Hematopoietic multipotent progenitor cell treated with erythropoietin and hydrocortisone succinate and interleukin-3 and kit ligand, for 8 days (in vitro differentiated cells): ENCODE measurements at places on chromosomes 6 and 20.

- DNase-seq, result no peak
Observed at GRCh38 chr6:112636650-112637262, 289.6 kb downstream of the RFPL4B start.

- DNase-seq, result peak; percentile 62
Observed at GRCh38 chr6:138815797-138816528, 20.1 kb downstream of the ECT2L start.

- no peak for DNase-seq
Observed at GRCh38 chr6:81996414-81996813, 243.9 kb upstream of the TENT5A start.

GRCh38 chr6:148221196-148221979 is 121.2 kb upstream of the SASH1 start:
- no peak for DNase-seq

DNA sequence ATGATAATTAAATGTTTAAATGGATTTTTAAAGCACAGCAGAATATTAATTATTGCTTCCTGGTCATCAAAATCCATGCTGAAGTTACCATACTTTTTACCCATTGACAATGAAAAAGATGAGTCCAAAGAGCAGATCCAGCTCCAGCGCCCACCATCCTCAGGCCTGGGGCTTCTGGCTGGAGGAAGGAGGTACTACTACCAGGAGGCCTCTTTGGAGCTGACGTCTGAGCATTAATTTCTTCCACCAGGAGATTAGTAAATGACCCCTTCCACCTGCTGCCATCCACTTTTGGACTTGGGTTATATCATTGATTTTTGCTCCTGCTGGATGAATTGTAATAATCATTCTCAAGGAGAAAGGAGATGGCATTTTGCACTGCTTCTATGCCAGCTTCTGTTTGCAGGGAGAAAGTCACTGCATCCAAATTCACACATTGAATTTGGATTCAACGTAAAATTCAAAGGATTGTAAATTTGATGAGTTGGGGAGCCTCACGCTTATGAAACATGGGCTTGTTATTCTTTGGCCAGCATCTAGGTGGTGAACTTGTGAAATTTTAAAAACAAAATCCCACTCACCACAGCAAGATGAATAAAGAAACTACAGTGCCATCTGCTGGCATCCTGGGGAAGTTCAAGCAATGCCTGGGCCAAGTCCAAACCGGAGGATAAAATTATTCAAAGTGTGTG is 121.8 kb downstream of the SASH1 start:
- DNase-seq, result peak; percentile 60

GRCh38 chr6:149132336-149132735 is 185.2 kb upstream of the TAB2 start:
- DNase-seq, result peak; percentile 67

DNA sequence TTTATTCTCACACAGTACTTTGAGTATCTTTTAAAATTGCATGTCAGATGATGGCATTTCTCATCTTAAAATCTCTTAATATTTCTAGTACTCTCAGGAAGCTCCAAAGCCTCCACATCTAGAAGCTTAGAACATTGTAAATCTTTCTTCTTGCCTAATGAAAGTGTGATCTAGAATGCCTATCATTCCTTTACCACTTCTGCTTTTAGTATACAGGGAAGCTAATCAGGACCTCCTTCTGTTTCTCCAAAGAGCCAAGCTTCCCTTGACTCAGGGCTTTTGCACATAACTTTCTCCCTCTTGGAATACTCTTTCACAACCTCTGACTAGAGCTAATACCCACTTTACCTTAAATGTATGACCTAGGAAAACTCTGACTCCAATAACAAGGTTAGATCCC is 7.5 kb upstream of the ELOVL4 start:
- no peak for DNase-seq

DNA sequence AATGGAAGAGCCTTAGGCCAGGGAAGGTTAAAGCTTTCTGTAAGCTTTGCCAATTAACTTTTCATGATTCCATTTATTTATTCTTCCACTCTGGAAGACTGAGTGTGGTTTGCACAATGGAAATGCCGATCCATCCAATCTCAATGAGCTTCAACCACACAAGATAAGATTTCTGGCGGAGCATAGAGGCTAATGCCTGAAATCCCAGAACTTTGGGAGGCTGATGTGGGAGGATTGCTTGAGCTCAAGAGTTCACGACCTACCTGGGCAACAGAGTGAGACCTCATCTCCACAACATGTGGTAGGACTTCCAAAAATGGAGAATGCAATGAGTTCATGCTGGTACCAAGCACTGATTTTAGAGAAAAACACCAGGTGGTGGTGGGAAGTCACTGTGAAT is 6.2 kb downstream of the ENPP1 start:
- no peak for DNase-seq

DNA sequence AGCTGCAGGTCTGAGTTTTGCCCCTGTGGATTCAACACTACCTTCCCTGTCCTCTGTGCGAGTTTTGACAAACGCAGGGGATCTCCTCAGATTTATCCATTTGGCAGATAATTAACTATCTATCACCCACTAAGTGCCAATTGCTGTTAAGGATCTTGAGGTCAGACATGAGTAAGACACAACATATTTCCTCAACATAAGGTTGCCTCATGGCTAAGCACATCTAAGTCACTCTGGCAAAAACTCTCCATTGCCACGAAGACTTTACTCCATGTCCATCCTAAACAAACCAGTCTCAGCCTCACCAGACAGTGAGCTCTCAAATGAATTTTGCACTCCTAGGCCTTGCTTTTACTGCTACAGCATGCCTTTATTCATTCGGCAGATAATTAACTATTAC is 408.4 kb downstream of the MAFB start:
- no peak for DNase-seq

GRCh38 chr6:87155842-87156815 is 764 bp downstream of the ZNF292 start:
- peak; percentile 52 for DNase-seq

DNA sequence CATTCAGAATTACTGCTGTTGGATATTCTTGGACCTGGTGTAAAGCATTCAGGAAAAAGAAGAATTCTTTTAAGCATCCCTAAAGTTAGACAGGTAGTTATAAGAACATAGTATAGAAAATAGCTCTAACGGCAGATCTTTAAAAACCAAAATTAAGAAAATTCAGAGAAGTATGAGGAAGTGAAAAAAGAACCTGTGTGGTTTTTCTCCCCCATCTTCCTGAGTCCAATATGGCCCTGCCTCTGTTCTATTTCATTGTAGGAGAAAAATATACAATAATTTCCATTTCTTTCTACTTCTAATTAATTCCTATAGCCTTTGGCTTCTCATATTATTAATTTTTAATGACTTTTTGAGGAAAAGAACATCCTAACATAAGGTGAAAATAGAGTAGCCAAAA is 47.1 kb downstream of the FHL5 start:
- DNase-seq, result no peak

DNA sequence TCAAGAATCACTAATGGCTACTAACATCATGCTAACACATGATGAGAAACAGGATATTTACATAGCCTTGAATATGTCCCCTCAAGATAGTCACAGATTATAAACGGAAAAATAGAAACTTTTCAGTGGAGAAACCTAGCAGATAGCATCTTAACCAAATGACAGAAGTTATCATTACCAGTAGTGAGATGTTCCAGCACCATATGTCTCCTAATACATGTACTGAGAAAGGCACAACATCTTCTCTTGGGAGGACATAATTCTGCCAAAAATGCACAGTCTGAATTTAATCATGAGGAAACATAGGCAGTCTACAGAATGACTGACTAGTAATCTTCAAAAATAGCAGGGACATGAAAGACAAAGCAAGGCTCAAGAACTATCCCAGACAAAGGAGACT is 19.9 kb upstream of the PRIM2 start:
- DNase-seq, result no peak

DNA sequence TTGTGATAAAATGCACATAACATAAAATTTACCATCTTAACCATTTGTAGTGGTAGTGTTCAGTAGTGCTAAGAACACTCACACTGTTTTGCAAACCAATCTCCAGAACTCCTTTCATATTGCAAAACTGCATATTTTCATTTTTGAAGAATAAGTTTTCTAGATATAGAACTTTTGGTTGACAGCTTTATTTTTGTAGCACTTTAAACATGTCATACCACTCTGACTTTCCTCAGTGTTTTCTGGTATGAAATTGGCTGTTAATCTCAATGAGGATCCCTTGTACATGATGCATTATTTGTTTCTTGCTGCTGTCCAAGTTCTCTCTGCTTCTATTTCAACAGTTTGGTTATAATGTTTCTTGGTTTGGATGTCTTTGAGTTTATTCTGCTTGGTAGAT is 45.1 kb upstream of the MICB start:
- DNase-seq, result no peak

DNA sequence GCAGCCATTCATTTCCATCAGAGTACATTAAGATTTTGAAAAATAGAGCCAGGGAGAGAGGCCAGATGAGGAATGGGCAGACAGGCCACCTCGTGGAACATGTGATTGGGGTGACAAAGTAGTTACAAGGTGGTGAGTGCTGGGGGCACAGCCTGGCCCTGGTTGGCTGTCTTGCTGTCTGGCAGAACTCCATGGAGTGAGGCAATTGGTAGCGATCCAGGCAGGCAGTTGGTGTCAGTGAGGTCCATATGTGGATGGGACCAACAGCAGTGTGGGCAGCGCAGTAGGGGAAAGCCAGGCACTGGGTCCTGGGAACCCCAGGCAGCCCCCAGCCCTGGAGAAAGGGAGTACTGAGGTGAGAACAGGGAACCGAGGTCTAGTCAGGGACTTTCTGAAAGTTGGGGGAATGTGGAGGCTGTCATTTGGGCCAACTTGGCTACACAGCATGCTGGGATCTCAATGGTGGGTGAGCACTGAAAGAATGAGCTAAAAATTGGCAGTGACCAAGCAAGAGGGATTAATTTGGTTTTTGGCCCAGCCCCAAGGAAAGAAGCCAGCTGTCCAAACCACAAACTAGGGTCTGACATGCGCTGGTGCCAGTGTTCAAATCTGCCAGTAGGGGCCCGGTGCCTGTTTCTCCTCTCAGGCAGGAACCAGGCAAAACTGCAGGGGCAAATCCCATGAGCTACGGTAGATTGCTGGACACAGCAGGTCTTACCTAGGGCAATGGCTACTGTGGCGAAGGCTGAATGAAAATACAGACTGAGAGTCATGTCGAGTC is 61.4 kb upstream of the E2F3 start:
- DNase-seq, result no peak

GRCh38 chr20:12057778-12058177 is 140.1 kb downstream of the BTBD3 start:
- no peak for DNase-seq

DNA sequence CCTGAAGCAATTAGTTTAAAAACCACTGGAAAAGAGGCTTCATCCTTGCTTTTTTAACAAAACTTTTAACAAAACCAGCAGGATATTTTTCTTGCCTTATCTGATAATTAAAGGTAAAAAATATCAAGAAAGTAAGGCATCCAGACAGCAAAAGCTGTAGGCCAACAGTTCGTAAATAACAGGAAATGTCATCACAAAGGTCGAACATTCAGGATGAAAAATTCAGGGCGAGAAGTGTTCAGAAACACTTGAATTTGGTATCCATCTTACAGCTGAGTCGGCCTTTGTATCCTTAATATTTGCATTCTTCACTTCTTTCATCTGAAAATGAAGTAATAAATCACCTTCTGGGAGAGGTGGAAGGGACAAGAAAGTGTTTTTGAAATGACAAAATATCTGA is 8.2 kb upstream of the FILIP1 start:
- DNase-seq, result no peak

DNA sequence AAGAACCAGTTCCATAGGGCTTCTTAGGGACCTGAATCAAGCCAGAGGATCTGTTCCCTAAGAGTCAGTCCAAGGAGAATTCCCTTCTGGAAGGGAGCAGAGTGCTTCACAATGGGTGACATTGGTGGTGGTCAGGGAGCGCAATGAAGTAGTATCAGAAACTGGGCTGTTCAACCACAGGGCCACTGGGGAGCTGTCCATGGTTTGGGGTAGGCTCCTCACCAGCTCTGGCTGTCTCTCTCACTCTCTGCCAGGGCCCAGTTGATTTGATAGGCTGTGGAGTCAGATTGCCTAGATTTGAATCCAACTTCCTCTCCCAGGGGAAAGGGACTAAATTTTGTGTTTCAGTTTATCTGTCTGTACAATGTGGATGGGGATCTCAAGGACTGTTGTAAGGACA is 36.7 kb upstream of the CHD6 start:
- peak; percentile 16 for DNase-seq

- DNase-seq, result no peak
Observed at GRCh38 chr6:146679386-146679785, 80.6 kb downstream of the ADGB start.

- no peak for DNase-seq
Observed at GRCh38 chr20:1296922-1297321, 30.8 kb downstream of the SNPH start.

DNA sequence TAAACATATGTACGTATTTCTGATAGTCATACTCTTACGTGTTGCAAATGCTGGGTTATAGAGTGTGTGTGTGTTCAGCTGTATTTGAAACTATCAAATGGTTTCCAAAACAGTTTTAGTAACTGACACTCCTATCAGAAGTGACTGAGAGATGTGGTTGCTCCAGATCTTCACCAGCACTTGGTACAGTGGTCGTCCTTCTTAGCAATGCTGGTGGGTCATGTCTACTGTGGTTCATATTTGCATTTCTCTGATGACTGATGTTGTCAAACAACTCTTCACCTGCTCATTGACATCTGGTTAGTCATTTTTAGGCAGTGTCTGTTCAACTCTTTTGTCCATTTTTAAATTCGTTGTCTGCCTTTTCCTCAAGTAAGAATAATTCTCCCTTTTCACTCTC is 259.3 kb downstream of the KIF16B start:
- DNase-seq, result no peak

- no peak for DNase-seq
Observed at GRCh38 chr20:58570204-58570859, 55.1 kb upstream of the APCDD1L start.

DNA sequence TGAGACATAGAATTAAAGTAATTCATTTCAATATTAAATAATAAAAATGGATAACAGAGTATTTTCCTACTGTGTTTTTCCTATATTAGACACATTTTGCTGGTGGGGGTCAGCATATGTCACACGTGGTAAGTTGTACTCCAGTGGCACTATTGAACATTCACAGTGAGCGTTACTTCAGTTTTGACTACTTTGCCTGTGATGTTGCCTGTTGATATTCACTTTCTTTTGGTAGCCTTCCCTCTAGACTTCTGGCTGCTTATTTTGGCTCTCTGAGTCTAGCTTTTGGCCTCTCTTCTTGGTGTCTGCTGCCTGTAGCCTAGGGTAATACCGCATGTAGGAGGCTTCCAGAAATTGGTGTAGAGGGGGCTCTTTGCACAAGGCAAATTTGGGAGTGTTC is 64.4 kb upstream of the TFB1M start:
- no peak for DNase-seq
